ENCODE measurements at places on chromosomes 16 and 17. TPM values are rescaled to one million over a fixed set of nuclear protein-coding genes. Genes with fewer than 3 reads are reported as not detected.
A peak's percentile ranks its signal among the peaks of the same experiment; 100 is the strongest.

DNA sequence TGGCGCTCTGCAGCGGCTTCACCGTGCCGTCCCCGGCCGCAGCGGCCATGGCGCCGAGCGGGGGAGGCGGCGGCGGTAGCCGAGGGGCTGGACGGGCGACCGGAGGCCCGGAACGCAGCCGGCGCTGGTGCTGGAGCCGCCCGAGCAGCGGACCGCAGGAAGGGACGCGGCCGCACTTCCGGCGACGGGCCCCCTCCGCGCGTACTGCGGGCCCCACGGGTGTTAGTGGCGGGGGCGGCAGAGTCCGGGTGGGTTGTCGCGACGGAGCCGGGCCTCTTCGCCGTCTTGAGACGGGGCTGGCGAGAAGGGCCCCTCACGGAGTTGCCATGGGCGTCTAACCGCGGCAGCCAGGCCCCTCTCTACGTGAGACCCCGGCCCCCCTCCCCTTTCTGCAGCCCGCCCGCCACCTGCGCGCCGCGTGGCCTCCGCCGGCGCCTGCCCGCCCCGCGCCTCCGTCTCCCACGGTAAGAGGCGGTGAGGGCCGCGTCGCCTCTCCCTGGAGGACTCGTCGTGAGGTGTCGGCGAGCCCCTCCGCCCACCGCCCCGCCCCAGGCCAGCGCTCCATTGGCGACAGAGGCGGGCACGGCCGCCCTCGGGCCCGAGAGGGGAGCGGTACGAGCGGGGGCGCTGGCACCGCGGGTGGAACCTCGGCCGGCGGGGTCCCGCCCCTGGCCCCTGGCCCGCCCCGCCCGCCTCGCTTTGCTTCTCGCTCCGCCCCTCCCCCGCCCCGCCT is at the start of the genes VPS9D1 and ZNF276:
Gene VPS9D1, minus strand, starts transcription at position 86 of the 733 bp plus-strand sequence. Its CDS starts 37 bp downstream, at position 49.
Gene ZNF276, plus strand, starts transcription at position 725 of the 733 bp plus-strand sequence. CDS start 104 bp downstream, outside the sequence.
- DNase-seq: peak; percentile 66

The FN3K gene
- 2.3 TPM for total RNA-seq

The LDHD gene
- 21.9 TPM for total RNA-seq

- DNase-seq: no peak
Measured at GRCh38 chr17:56661906-56662305, 68.4 kb downstream of the NOG start.

The GAN gene
- 214 TPM for total RNA-seq

The ACSM3 gene
- total RNA-seq: 6.1 TPM

DNA sequence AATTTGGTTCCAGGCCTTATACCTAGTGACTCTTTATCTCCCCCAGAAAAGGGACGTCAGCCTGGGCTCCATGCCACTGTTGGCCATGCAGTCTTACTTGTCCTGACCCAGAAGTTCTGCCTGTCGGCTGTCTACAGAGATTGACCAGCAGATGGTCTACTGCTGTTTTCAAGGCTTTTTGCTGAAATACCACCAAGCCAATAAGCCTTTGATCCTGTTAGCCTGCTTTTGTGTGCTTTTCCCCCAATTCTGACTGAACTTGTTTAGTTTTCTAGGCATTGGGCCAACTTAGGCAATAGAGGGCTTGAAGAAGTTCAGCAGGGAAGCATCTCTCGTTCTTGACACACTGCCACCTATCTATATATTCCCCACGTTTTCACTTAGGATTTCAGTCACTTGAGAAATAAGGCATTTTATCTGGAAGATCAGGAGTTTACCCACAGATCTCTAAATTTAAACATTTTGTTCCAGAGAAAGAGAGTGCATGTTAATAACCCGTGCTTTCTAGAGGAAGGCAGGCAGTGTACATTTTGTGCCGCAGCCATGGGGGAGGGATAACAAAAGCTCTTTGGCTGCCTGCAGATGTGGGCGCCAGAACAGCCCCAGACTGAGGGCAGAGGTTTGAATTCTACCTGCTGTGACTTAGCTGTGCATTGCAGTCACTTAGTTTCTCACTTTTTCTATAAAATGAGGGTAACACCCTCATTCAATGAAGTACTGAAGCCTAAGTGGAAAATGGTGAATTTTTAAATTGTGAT is 12.3 kb upstream of the CARMIL2 start:
- DNase-seq: no peak

GRCh38 chr17:80895366-80895765 is 96.3 kb upstream of the CHMP6 start:
- no peak for DNase-seq

DNA sequence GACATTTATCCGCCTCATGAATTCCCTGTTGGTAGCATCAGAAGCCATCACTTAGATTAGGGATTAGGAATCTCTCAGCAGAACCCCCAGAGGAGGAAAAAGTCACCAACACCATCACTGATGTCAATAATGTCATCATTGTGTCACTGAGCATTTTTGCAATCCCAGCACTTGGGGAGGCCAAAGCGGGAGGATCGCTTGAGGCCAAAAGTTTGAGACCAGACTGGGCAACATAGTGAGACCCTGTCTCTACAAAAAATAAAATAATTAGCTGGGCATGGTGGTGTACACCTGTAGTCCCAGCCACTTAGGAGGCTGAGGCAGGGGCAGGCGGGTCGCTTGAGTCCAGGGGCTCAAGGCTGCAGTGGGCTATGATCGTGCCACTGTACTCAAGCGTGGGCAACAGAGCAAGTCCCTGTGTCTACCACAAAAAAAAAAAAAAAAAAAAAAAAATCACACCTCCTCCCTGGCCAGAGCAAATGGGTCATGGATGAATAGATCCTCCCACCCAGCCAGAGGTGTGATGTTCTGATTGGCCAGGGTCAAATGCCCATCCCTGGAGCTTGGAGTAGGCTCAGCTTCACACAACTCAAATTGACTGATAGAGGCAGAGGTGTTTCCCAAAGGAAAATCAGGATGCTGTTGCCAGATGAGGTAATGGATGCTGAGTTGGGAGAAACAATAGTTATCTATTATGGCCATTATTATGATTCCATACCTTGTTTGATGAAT is 31.6 kb downstream of the VWA3A start:
- DNase-seq: no peak

GRCh38 chr16:22262460-22262859 is 34.7 kb upstream of the POLR3E start:
- no peak for DNase-seq

DNA sequence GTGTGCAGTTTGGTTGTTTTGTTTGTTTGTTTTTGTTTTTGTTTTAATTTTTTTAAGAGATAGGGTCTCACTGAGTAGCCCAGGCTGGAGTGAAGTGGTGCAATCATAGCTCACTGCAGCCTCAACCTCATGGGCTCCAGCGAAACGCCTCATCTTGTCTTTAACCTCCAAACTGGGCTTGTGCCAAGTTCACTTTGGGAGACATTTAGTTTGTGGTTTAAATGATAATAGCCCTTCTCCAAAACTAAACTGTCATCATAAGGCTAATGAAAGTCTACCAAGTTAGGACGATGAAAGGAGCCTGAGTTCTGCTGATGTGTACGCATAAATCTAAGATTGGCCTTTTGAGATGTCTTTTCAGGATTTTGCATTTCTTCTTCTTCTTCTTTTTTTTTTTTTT is 6.5 kb upstream of the CARD14 start:
- DNase-seq: no peak

The NPIPA1 gene
- total RNA-seq: 74.3 TPM

GRCh38 chr17:33433581-33433980 is 140.5 kb upstream of the ASIC2 start:
- no peak for DNase-seq

DNA sequence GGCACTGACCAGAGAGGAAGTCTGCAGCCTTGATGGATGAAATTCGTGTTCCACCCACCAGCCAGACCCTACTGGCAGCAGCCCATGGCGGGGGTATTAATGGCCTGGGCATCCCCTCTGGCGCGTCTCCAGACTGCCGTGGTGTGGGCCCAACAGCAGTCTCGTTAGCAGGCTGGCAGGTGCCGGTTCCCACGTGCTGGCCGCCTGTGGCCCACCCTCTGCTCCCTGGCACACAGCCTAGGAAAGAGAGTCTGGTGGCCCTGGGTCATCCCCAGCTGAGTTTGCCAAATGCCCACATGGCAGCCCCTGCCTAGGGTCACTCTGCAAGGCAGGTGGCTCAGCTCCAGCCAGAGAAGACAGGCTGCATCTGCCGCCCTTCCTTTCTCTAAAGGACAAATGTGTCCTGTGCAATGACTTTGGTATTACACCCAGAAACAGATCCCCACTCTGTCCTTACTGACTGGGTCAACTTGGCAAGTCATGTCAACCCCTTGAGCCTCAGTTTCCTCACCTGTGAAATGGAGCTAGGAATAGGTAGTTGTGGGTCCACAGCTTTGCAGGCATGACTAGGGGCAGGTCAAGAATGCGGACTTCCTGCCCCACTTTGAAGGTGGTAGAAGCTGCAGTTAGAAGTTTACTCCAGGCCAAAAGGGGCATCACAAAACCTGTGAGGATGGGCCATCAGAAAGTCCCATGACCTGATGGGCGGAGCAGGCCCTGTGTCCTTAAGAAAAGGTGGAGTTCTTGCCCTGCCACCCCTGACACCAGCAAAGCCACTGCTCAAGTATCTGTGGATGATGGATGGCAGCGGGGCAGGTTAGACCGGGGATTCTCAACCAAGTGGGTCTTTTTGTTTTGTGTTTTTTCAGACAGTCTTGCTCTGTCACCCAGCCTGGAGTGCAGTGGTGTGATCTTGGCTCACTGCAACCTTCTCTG is 76.6 kb downstream of the ABCC6 start:
- DNase-seq: no peak

DNA sequence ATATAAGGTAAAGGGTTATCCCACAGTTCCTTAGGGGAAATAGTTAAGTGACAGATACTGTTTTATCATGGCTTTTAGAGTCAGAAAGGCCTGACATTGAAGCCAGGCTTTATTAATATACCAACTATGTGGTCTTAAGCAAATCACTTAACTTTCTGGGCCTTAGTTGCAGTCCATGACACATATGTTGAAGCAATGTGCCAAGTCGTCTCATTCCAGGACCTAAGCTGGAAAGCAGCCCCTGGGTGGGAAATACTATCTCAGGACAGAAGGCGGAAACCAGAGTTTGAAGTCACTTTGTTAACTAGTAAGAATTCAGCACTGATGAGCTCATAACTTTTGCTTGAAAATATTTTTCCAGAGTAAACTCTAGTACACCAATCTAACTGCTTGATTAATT is 80.0 kb downstream of the USP32 start:
- DNase-seq: no peak

DNA sequence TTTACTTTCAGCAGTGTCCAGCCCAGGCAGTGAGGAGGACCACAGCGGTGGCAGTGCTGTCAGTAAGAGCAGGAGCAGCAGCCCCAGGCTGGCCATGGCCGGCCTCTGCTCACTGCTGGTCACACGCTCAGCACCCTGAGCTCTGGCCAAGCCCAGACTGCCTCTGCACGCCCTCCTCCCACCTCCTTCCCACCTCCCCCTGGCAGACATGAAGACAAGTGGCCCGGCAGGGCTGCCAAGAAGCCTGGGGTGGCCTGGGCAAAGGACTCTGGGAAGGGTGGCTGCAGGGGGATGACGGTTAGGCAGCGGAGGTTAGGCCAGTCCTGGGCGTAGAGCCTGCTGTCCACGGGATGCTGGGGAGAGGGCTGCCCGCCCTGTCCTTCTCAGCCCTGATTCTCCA is at the start of gene C16orf89:
Gene C16orf89, minus strand, starts transcription at position 144 of the 400 bp plus-strand sequence. Its CDS starts 48 bp downstream, at position 96.
- no peak for DNase-seq

The HASPIN gene
- 1.6 TPM for total RNA-seq

GRCh38 chr16:81808933-81809480 is 29.9 kb downstream of the PLCG2 start:
- DNase-seq: no peak

- no peak for DNase-seq
Measured at GRCh38 chr17:5873781-5874180, 196.4 kb upstream of the WSCD1 start.

GRCh38 chr16:69270395-69270794 is 40.8 kb upstream of the VPS4A start:
- DNase-seq: no peak

GRCh38 chr16:87434146-87434667 is 42.1 kb downstream of the MAP1LC3B start:
- DNase-seq: no peak

- DNase-seq: no peak
Measured at GRCh38 chr16:28843766-28844165, 2.4 kb downstream of the TUFM start.

DNA sequence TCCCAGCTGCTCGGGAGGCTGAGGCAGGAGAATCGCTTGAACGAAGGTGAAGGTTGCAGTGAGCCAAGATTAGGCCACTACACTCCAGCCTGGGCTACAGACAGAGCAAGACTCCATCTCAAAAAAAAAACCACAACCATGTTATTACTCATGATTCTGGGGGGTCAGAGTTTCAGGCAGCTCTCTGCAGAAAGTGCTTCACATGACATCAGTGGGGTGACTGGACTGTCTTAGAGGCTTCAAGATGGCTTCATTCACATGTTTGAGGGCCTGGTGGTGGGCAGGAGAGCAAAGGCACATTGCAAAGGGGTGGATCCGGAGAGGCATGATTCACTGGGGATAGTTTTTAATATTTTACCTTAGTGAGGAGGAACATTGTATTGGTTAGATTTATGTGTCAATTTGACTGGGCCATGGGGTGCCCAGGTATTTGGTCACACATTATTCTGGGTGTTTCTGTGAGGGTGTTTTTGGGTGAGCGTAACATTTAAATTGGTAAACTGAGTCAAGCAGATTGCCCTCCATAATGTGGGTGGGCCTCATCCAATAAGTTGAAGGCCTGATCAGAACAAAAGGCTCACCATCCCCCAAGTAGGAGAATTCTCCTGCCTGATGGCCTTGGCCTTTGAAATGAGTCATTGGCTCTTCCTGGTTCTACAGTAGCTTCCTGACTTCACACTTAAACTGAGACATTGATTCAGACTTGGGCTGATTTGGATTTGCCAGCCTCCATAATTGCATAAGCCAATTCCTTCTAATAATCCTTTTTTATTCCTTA is 109.8 kb downstream of the GOSR1 start:
- DNase-seq: peak; percentile 28

DNA sequence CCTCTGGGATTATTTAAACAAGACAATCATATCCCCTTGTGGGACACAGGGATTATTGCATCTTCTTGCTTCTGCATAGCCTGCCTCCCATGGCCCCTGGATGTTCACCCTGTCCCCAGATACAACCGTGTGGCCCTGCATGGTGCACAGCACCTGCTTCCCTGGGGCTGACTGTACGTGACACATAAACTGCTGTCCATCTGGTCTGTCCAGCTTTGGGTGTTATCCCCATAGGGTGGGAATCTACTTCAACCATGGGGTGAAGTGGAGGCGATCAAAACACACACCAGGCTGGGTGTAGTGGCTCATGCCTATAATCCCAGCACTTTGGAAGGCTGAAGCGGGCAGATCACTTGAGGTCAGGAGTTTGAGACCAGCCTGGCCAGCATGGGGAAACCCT is 138.8 kb downstream of the XYLT1 start:
- no peak for DNase-seq

GRCh38 chr17:9974448-9975381 is 69.6 kb upstream of the RCVRN start:
- no peak for DNase-seq

DNA sequence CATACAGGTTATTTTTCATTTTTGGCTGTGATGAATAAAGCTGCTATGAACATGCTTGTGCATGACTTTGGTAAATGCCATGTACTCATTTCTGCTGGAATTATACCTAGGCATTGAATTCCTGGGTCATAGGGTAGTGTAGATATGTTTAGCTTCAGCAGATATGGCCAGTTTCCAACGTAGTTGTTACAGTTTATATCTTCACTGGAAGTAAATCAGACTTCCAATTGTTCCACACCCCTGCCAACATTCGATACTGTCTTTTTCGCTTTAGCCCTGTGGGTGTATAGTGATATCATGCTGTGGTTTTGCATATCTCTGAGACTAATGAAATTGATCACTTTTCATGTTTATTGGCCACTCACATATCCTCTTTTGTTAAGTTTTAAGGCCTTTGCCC is 50.4 kb downstream of the ARHGAP27 start:
- no peak for DNase-seq

Measured in lower leg skin (tissue), 4 donors.